Gastroesophageal sphincter (tissue), 4 donors: ENCODE measurements at places on chromosomes 5 and 9.

DNA sequence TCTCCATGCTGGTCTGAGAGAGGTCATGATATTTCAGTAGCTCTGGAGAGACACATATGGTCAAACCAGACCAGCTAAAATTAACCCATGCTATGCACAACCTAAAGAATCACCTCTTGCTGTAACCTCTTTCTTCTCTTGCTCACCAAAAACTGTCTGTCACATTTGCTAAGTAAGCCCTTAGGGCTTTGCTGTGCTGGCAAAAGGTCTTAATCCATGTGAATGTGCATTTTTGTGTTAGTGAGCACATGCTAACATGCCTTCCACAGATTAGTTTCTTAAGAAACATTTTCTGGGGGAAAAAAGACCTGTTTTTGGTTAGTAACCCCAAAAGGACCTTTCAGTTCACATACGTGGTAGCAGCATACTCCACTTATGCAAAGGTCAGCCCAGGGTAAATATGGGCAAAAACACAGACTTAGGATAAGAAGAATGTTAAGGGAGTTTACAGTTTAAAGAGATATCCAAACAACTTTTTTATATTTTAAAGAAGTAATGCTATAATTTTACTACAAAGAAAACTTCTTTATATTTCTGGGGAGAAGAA, 124.2 kb upstream of the CCDC152 start:
- ATAC-seq = no peak

GRCh38 chr9:37144762-37145161, 24.4 kb downstream of the ZCCHC7 start:
- ATAC-seq = no peak

DNA sequence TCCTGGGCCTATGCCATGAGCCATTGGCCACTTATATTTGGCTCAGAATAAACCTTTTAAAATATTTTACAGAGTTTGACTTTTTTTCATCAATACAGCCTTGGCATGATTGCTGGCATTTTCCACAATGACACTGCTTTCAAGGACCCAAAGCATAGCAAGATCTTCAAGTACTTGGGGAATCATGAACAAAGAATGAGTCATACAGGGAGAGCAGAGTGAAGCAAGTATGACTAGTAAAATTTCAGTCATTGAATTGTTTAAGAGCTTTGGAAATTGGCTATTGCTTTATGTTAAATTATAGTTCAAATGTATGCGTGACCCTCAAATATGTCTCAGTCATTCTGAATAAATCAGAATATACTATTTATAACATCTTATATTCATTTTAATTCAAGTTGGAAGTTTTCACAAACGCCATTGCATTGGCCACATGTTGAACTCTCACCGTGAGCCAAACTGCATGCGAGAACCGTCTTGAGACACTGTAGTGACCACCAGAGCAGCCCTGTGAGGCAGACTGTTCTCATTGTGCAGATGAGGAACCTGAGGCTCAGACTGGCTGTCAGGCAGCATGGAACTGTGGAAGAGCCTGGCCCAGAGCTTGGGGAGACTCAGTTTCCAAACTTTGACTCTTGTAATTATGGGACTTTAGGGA, 52.9 kb downstream of the GDNF start:
- no peak for ATAC-seq

DNA sequence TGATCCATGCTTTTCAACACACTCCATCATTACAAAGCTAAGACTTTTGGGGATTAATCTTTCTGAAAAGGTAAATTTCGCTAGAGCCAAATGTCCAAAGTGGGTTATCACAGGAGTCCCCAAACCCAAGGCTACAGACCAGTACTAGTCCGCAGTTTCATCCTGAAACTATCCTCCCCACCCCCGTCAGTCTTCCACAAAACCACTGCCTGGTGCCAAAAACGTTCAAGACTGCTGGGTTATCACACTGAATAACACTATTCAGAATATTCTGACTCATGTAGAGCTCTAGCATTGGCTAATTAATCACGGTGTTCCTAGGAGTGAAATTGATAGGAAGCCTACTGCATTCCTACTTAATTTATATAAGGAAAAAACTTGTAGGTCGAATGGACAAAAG, 24.7 kb downstream of the ERP44 start:
- ATAC-seq = no peak

- no peak for ATAC-seq
These were observed 100.4 kb upstream of the LARP1 start for GRCh38 chr5:154654486-154655371.

- ATAC-seq = no peak
These were observed 529.1 kb upstream of the CLINT1 start for GRCh38 chr5:158388021-158388420.

DNA sequence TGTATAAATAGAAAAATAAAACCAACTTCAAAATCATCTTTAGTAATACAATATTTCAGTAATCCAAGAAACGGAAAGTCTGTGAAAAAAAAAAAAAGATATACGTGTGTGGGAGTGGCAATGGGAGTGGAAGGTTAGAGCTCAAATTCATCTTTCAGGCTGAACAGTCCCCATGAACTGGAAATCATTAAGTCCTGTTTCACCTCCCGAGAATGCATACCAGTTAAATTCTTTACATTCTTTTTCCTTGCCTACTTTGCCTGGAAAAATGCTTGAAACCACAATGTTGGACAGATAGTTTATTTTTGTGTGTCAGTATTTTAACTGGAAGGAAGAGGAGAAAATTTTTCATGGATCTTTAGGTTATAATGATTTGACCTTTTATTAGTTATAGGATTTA, 166.8 kb downstream of the MUSK start:
- ATAC-seq = no peak

DNA sequence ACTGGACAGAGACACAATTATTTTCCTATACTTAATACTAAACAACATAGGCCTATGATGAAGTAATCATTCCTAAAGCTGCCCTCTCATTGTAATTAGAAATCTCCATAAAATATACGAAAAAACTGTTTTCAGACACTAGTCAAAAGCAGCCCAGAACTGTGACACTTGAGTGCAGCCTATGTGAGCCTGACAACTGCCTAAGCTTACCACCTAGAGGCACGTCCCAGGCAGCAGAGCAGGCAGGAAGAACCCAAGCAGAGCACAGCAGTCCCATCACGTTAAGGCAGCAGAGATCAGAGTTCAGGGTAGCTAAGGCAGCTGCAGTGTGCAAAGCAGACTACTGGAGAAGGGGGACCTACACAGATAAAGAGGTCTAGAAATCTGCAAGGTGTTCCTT, 46.4 kb downstream of the GOLPH3 start:
- ATAC-seq = no peak

- no peak for ATAC-seq
These were observed 39.3 kb downstream of the GARNL3 start for GRCh38 chr9:127303830-127304229.

GRCh38 chr5:143806579-143806978, 5.4 kb upstream of the HMHB1 start:
- ATAC-seq = no peak

DNA sequence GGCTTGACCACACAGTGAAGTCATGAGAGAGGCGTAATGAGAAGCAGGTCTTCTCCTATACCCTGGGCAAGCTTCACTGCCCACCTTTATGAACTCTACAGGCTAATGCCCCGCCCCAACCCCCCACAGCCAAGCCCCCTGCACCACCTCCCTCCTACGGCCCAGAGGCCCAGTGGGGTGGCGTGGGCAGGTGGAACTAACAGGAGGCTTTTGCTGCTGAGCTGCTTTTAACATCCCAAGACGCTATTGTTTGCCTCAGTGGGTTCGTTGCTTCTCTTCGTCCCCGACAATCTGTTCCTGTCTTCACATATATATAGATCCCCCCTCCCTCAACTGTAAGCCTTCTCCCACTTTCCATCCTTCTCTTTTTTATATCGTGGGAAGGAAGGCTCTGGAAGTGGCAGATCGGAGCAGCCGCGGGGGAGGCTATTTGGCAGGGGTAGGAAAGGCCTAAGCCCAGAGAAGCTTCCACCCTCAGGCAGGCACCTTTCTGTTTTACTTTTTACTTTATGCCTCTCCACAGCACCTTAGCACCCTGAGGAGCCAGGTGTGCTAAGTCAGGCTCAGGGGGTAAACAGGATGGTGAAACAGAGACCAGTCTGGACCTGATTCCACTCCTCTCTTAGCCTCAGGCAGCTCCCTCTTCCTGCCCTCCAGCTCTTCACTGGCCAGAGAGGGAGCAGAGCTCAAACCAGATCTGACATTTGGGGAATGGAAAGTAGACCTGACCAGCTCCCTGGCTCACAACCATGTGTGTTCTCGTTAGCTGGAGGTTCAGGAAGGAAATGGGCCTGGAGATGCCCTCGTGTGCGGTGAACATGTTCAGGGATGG, 26.5 kb downstream of the CD74 start:
- ATAC-seq = no peak

DNA sequence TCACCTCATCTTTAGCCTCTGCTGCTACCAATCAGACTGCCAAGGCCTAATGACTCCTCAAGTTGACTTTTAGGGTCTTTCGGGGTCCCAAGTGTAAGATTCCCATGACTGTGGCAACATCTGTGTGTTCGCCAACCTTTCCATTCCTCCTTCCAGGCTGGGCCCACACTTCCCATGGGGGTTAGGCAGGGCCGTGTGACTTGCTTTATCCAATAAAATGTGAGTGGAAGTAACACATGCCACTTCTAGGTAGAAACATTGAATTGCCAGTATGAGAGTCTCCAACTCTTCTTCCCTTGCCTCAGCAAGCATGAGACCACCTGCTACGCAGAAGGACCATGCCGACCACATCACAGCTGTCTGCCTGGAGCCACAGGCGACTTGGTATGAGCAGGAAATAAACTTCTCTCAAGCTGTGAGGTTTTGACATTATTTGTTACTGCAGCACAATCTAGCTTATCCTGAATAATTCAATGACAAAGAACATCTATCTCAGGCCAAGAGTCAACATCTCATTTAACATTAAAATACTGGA, 190.4 kb upstream of the IER5L start:
- no peak for ATAC-seq

DNA sequence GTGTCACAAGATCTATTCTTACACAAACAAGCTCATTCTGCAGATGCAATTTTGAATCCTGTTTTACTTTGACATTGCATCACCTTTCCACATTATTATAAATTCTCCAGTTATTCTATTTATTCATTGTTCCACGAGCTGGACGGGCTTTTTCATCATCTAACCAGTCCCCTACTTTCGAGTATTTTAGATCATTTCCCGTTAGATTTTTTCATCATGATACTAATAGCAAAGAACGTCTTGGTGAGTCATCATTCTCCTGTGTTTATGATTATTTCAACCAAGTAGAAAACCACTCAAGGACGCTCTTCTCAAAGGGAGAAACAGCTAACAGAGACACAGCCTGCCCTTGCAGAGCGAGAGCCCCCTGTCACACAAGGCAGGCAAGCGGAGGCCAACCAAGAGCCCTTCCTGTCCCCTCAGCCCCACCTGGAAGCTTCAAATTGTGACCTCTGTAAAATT, 15.1 kb downstream of the BBLN start:
- ATAC-seq = no peak

GRCh38 chr9:84255696-84256095, 84.9 kb downstream of the SLC28A3 start:
- ATAC-seq = no peak

DNA sequence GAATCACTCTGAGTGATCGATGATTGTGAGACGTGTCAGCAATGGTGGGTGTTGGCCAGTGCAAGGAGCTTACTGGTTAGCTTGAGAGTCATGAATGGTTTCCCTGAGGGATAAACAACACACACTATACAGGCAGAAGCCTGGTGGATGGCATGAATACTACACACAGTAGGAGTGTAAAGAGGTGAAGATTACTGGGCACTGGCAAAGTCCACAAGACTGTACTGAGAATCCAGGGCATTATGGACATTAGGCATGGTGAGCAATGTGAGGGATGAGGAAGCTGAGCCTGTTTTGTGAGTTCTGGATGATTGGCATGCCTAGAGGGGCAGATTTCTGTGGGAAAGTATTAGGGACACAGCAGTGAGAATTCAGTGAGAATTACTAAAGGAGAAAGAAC, 71.3 kb downstream of the KDM4C start:
- no peak for ATAC-seq

GRCh38 chr9:127568618-127568970, 43.5 kb upstream of the STXBP1 start:
- peak; percentile 6 for ATAC-seq

DNA sequence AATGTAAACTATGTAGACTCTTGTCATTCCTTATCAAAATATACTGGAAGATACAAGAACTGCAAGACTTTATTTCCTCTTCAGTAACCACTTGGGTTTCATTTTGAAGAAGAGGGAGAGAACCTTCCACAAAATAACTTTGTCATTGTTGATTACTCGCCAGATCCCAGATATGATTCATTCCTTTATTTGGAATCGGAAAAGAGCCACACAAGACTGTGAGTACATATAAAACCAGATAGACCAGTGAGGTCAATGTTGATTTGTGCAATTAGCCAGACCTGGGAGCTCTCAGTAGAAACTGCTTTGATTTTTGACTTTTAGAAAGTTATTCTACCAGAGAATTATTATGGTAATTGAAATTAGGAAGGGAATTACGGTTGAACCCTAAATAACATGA, 146.1 kb downstream of the TMEM167A start:
- no peak for ATAC-seq

DNA sequence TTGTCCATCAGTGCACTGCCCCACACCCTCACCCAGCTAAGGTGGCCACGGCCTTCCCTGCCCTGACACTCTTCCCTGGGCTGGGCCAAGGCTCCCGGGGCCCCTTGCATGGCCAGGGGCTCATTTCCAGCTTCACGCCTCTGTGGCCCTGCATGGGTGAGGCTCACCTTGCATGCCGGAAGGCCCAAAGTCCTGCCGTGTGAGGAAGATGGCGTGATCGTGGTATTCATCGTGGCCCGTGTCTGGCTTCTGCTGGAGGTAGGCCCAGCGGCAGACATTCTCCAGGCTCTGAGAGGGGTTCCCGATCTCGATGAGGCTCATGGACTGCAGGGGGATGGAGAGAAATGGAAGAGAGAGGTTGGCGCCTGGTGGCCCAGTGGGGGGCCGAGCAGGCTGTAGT, 98.4 kb downstream of the ZNF354C start:
- no peak for ATAC-seq

GRCh38 chr5:5374009-5374715, 48.3 kb upstream of the ICE1 start:
- ATAC-seq = no peak

DNA sequence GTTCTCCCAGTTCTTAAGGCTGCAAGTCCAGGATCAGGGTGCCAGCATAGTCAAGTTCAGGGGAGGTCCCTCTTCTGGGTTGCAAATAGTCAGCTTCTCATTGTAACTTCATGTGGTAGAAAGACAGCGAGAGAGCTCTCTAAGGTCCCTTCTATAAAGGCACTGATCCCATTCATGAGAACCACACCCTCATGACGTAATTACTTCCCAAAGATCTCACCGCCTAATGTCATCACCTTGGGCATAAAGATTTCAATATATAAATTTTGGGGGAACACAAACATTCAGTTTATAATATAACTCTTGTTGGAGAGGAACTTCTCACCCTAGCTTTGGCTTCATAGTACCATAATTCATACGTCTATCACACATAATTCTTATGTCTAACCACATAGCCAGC, 203.9 kb upstream of the VLDLR start:
- no peak for ATAC-seq

GRCh38 chr5:74194196-74194595, 446.3 kb downstream of the ENC1 start:
- no peak for ATAC-seq
